ENCODE measurements at places on chromosomes 3 and 15.

DNA sequence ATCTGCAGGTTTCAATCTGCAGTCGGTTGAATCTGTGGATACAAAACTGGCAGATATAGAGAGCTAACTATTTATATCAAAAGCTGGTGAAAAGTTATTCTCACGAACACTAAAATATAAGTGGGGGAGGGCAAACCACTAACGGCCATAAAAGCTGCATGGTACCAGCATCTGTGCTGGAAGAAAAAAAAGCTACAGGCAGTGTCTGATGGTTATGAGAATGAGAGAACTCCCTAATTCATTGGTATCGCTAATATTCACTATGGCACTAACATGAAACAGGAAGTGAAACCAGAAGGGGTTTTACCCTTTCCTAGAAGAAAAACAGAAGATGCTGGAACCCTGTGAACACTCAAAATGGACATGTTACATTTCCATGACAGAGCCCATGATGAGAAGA is 15.9 kb downstream of the CEP70 start:
- DNase-seq, result no peak
- H3K36me3 ChIP-seq, result peaks cover 34% of the 10 kb centered on the region
- no peaks in the 10 kb centered on the region for H3K27me3 ChIP-seq
- no peak overlapping the region for H3K27ac ChIP-seq

GRCh38 chr15:64905119-64905831 is 6.4 kb upstream of the ANKDD1A start:
- H3K4me3 ChIP-seq, result peak overlapping the region; percentile 80
- peak; percentile 83 for DNase-seq
- peak overlapping the region; percentile 81 for H3K27ac ChIP-seq
- peaks cover 19% of the 10 kb centered on the region for H3K4me1 ChIP-seq

DNA sequence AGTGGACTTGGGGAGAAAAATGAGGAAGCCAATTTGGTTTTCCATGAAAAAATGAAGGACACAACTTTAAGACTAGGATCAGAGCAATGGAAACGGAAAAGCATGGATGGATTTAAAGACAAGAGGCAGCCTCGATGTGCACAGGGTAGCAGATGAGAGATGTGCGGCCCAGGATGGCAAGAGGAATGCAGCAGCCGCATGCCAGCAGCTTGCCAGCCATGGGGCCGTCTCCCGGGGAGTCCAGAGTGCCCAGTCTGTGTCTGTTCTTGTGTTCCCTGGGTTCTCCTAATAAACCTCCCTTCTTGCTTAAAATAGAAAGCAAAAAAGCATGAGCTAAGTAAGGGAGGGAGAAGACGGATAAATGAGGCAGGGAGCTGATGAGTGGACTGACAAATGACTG is 68.0 kb upstream of the IQSEC1 start:
- H3K4me3 ChIP-seq, result no peak overlapping the region
- no peak overlapping the region for H3K27ac ChIP-seq
- no peaks in the 10 kb centered on the region for H3K4me1 ChIP-seq

DNA sequence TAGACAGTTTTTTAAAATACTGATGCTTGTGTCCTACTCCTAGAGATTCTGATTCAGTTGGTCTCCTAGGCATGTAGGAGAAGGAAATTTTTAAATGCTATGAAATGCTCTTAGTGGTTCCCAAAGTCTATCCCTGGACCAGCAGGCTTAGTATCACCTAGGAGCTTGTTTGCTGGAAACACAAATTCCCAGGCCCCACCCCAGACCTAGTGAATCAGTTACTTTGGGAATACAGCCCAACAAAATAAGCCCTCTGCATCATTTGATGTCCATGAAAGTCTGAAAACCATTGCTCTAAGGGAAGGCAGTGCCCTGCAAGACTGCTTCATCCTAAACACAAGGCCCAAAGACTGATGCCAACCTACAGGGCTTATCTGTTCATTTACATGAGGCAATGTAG is 36.3 kb downstream of the CCNL1 start:
- H3K4me3 ChIP-seq, result no peak overlapping the region
- H3K27me3 ChIP-seq, result no peaks in the 10 kb centered on the region
- peaks cover 4% of the 10 kb centered on the region for H3K4me1 ChIP-seq
- H3K36me3 ChIP-seq, result no peaks in the 10 kb centered on the region
- H3K27ac ChIP-seq, result no peak overlapping the region

- H3K36me3 ChIP-seq, result peaks cover 3% of the 10 kb centered on the region
- no peaks in the 10 kb centered on the region for H3K4me1 ChIP-seq
- H3K4me3 ChIP-seq, result no peak overlapping the region
- no peak overlapping the region for H3K27ac ChIP-seq
Observed at GRCh38 chr3:31858439-31858838, 122.6 kb downstream of the OSBPL10 start.

DNA sequence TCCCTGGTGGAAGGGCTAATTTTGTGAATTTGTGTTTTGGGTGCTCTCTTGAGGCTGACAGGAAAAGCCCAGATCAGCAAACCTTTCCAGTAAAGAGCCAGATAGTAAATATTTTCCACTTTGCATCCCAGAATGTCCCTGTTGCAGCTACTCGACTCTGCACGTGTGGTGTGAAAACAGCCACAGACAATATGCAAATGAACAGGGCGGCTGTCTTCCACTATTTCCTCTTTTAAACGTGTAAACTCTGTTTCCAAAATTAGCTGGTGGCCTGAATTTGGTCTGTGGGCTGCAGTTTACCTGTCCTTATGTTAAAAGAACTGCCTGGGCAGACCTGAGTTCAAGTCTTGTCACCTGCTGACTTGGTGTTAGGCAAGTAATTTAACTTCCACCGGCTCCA is 202.7 kb downstream of the EDEM1 start:
- no peak overlapping the region for H3K4me3 ChIP-seq
- no peaks in the 10 kb centered on the region for H3K4me1 ChIP-seq
- no peak overlapping the region for H3K27ac ChIP-seq
- DNase-seq, result no peak
- H3K36me3 ChIP-seq, result no peaks in the 10 kb centered on the region

- DNase-seq, result no peak
- H3K4me3 ChIP-seq, result no peak overlapping the region
- no peaks in the 10 kb centered on the region for H3K27me3 ChIP-seq
- no peak overlapping the region for H3K27ac ChIP-seq
- no peaks in the 10 kb centered on the region for H3K4me1 ChIP-seq
- peaks cover 10% of the 10 kb centered on the region for H3K36me3 ChIP-seq
Observed at GRCh38 chr3:48402281-48402732, 27.6 kb downstream of the PLXNB1 start.

GRCh38 chr3:136637176-136637575 is 115.0 kb downstream of the STAG1 start:
- peaks cover 22% of the 10 kb centered on the region for H3K4me1 ChIP-seq
- H3K27ac ChIP-seq, result peak overlapping the region; percentile 38
- no peak overlapping the region for H3K4me3 ChIP-seq
- DNase-seq, result no peak

DNA sequence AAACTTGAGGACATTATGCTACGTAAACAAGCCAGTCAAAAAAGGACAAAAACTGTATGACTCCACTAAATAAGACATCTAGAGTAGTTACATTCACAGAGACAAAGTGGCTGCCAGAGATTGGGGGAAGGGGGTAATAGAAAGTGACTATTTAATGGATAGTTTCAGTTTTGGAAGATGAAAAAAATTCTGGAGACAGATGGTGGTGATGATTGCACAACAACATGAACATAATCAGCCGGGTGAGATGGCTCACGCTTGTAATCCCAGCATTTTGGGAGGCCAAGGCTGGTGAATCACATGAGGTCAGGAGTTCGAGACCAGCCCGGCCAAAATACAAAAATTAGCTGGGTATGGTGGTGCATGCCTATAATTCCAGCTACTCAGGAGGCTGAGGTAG is 40.6 kb downstream of the DPP8 start:
- H3K27me3 ChIP-seq, result no peaks in the 10 kb centered on the region
- no peaks in the 10 kb centered on the region for H3K4me1 ChIP-seq
- H3K27ac ChIP-seq, result no peak overlapping the region
- no peak for DNase-seq

- H3K4me1 ChIP-seq, result peaks cover 4% of the 10 kb centered on the region
- no peaks in the 10 kb centered on the region for H3K27me3 ChIP-seq
Observed at GRCh38 chr15:38503496-38503895, 49.6 kb downstream of the FAM98B start.

- no peak for DNase-seq
- peaks cover 13% of the 10 kb centered on the region for H3K36me3 ChIP-seq
- H3K27ac ChIP-seq, result peak overlapping the region; percentile 83
Observed at GRCh38 chr15:29749365-29750086, 72.7 kb downstream of the TJP1 start.

DNA sequence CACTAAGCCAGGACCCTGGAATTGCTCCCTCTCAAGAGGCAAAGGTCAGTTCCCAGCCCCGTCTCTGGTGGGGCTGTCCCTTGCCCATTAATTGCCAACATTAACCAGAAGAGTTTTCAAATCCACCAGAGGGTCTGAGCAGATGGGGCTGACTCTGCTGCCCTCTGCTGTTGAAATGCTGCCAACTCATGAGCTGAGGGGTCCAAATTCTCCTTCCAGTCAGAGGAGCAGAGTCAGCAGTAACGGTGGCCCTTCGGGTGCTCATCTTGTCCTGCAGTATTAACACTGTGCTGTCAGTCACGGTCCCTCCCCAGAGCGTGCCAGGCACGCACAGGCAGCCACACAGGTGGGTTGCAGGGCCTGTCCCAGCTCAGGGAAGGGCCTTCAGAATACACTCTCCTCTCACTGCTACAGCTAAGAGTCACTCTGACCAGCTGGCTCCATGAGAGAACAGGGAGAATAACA is 10.7 kb upstream of the SPTBN5 start:
- no peaks in the 10 kb centered on the region for H3K27me3 ChIP-seq
- H3K36me3 ChIP-seq, result no peaks in the 10 kb centered on the region
- H3K4me3 ChIP-seq, result no peak overlapping the region
- no peak overlapping the region for H3K27ac ChIP-seq
- peak; percentile 77 for DNase-seq
- H3K4me1 ChIP-seq, result peaks cover 7% of the 10 kb centered on the region

GRCh38 chr3:156230278-156230900 is 110.0 kb downstream of the KCNAB1 start:
- peaks cover 7% of the 10 kb centered on the region for H3K27me3 ChIP-seq
- H3K4me1 ChIP-seq, result peaks cover 4% of the 10 kb centered on the region
- no peak overlapping the region for H3K4me3 ChIP-seq
- no peaks in the 10 kb centered on the region for H3K36me3 ChIP-seq
- no peak for DNase-seq

DNA sequence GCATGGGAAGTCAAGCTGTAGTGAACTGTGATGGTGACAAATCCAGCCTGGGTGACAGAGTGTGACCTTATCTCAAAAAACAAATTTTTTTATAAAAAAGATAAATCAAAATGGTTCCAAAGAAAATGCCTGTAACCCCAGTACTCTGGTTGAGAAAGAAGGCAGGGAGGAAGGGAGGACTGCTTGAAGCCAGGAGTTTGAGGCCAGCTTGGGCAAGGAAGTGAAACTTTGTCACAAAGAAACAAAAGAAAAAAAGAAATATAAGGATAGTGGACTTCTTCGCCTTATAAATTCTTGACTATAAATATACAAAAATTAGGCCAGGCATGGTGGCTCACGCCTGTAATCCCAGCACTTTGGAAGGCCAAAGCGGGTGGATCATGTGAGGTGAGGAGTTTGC is 34.1 kb downstream of the SMARCC1 start:
- H3K27ac ChIP-seq, result no peak overlapping the region
- H3K27me3 ChIP-seq, result no peaks in the 10 kb centered on the region
- no peak for DNase-seq
- H3K4me3 ChIP-seq, result no peak overlapping the region
- H3K36me3 ChIP-seq, result peaks cover 7% of the 10 kb centered on the region

DNA sequence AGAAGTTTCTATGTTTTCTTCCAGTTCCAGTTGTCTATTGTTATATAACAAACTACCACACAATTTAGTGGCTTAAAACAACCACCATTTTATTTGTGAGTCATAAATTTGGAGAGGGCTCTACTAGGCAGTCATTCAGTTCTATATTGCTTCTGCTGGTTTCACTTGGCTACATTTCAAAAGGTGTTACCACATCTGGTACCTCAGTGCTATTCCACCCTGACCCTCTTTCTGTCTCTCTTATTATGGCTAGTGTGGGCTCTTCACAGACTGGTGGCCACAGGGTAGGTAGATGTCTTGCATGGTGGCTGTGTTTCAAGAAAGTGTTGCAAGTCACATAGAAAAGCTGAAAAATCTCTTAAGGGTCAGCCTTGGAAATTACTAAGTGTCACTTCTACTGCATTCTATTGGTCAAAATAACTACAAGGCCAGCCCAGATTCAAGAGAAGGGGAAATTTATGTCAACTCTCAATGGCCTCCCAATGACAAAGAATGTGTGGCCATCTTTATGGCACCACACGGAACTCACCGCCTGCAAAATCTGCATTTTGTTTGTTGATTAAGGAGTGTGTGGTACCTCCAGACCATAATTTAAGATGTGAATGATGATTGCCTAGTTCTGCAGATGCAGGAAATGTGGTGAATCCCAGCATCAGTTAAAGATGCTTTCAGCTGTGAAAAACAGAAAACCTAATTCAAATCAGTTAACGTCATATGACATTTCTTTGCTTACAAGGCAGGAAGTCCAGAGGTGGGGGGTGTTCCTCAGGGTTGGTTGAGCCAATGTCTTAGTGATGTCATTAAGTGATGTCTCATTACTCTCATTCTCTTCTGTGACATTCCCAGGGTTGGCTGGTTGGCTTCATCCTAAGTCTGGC is 105.8 kb upstream of the RASGRP1 start:
- no peak for DNase-seq
- H3K27me3 ChIP-seq, result peaks cover 34% of the 10 kb centered on the region
- H3K4me1 ChIP-seq, result peaks cover 16% of the 10 kb centered on the region
- no peak overlapping the region for H3K27ac ChIP-seq
- no peaks in the 10 kb centered on the region for H3K36me3 ChIP-seq

GRCh38 chr3:106810300-106810875 is 566.9 kb upstream of the CCDC54 start:
- H3K4me3 ChIP-seq, result no peak overlapping the region
- no peaks in the 10 kb centered on the region for H3K36me3 ChIP-seq
- no peaks in the 10 kb centered on the region for H3K27me3 ChIP-seq
- no peak for DNase-seq

DNA sequence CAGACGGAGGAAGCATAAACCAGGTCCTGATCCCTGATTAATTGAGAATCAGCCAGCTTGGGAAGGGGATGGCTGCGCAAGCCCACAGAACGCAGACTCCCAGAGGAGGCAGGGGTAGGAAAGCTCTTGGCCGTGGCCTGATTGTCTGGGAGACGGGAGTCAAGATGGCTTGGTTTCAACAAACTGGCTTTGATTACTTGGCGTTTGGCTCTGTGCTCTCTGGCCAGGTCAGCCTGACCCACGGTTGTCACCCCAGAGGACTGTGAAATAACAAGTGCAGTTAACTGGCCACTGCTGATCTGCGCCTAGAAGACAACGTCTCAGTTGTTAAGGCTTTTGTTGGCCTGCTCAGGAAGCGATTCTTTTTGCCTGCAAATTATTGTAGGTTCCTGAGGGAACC is 387.0 kb upstream of the PROK2 start:
- H3K36me3 ChIP-seq, result no peaks in the 10 kb centered on the region
- no peaks in the 10 kb centered on the region for H3K27me3 ChIP-seq
- peak overlapping the region; percentile 59 for H3K27ac ChIP-seq
- peaks cover 14% of the 10 kb centered on the region for H3K4me1 ChIP-seq
- DNase-seq, result no peak
- H3K4me3 ChIP-seq, result no peak overlapping the region

- H3K27ac ChIP-seq, result no peak overlapping the region
- H3K27me3 ChIP-seq, result no peaks in the 10 kb centered on the region
- H3K4me1 ChIP-seq, result peaks cover 43% of the 10 kb centered on the region
- no peak for DNase-seq
Observed at GRCh38 chr3:171334465-171334811, 125.8 kb downstream of the TNIK start.
